Trophoblast cell (in vitro differentiated cells and primary cell): ENCODE measurements at places on chromosomes 6 and 20.

- DNase-seq = no peak
These were observed 23.9 kb upstream of the PXDC1 start for GRCh38 chr6:3775386-3775785.

DNA sequence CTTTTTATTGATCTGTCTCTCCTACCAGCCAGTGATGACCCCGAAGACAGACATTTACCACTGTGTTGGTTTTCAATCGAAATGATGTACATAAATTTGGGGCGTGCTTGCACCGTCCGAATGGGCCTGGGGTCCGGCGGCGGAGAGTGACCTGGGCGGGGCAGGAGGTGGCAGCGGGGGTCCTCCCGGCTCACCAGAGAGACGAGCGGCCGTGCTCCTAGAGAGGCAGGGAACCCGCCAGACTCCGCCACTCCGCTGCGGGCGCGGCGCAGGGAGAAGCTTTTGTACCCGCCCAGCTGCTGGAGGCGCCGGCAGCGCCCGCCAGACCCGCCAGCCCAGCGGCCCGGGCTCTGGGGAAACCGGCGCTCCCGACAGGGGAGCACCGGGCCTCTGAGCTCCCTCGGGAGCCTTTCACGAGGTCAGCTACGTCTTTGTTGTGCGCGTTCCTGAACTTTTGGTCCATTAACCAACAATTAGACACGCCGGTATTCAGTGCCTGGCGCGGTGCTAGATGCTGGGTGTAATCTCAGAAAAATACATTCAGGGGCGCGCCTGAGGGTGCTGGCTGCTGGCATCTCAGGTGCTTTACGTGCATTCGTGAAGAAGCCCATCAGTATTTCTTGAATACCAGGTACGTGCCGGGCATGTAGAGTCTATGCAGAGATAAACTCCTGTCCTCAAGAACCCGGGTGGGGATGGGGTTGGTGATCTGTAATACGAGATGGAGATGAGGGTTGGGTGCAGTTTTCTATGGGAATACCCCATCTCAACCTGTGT, at the start of gene PGBD1:
Gene PGBD1, plus strand, starts transcription at position 285 of the 777 bp plus-strand sequence. CDS start 2,242 bp downstream, outside the sequence.
- peak; percentile 74 for DNase-seq

- DNase-seq = no peak
These were observed 285.4 kb downstream of the CLIC5 start for GRCh38 chr6:45730232-45730631.

- DNase-seq = no peak
These were observed 106.3 kb downstream of the NKAIN2 start for GRCh38 chr6:123909989-123910388.

GRCh38 chr20:10492065-10492464, 57.0 kb downstream of the SLX4IP start:
- peak; percentile 49 for DNase-seq

DNA sequence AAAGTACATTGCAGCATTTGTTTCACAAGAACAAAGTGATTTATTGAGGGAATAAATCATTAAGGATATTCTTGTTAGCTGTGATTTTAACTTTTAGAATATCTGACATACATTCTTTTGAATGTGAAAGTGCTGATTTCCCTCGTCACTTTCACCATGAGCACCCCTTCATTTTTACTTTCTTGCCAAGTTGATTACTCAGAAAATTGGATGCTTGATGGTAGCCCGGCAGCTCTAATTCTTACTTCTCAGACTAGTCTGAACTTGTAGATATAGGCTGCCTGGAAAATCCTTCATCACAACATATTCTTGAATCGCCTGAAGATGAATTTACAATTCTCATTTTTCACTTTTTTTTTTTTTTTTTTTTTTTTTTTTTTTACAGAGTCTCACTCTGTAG, 147.1 kb upstream of the SMLR1 start:
- DNase-seq = no peak

- no peak for DNase-seq
These were observed 567.3 kb upstream of the BTBD3 start for GRCh38 chr20:11350126-11351005.

- no peak for DNase-seq
These were observed 110.1 kb downstream of the PREP start for GRCh38 chr6:105292689-105293339.

DNA sequence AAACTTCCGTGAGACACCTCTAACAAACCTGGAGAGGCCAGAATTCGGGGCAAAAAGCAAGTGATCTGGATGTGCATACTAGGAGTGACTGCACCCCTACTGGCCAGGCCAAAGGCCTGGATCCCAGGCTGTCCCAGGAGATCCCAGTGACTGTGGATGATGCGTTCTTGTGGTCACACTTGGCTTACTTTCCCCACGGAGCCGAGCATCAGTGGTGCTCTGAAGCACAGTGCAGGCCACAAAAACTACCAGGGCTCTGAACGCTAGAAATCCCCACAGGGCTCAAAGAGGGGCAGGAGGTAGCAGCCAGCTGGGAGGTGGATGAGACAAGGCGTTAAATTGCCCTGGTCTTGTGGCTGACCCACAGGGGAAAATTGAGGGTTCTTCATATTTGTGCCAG, 7.1 kb downstream of the TRIM26 start:
- no peak for DNase-seq

- no peak for DNase-seq
These were observed 48.0 kb upstream of the BHLHE23 start for GRCh38 chr20:63054681-63055240.

DNA sequence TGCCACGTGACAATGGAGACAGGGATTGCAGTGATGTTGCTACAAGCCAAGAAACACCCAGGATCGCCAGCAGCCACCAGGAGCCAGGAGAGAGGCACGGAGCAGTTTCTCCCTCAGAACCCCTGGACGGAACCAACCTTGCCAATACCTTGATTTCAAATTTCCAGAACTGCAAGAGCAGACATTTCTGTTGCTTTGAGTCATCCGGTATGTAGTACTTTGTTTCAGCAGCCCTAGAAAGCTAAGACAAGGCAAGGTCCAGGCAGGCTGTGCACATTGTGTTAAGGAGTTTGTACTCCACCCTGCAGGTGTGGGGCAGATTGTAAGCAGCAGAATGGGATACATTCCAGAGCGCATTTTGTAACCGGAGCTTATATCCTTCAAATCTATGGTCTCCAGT, 48.3 kb downstream of the TRERF1 start:
- DNase-seq = peak; percentile 57

GRCh38 chr6:139597771-139598755, 223.6 kb upstream of the CITED2 start:
- peak; percentile 85 for DNase-seq

- DNase-seq = no peak
These were observed 32.8 kb upstream of the ZNFX1 start for GRCh38 chr20:49310705-49311104.

DNA sequence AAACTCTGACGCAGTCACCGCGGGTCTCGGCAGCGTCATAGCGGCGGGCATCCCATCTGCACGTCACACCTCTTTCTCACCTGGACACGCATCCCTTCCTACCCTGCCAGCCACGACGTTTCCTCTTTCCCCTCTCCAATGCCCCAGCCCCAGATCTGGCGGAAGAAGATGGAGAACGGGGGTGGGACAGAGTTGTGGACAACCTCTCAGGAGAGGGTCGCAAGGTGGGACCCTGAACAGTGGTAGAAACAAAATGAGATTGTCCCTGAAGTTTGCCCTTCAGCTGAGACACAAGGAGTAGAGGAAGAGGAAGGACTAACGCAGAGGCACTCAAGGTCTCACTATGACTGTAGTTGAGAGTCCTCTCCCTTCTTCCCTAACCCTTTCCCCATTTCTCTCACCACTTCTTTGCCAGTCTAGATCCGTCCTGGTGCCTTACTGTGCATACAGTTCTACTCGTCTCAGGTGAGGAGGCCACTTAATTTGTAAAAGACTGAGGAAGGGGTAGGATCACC, 562 bp downstream of the TRIM39 start:
- DNase-seq = peak; percentile 4

- peak; percentile 43 for DNase-seq
These were observed 346.3 kb upstream of the SULF2 start for GRCh38 chr20:48131581-48131980.

- no peak for DNase-seq
These were observed 8.0 kb upstream of the RTF2 start for GRCh38 chr20:56460459-56460858.

GRCh38 chr6:36290668-36291620, 21.1 kb downstream of the PNPLA1 start:
- DNase-seq = peak; percentile 50

GRCh38 chr6:131107151-131107550, 28.1 kb upstream of the AKAP7 start:
- peak; percentile 2 for DNase-seq

GRCh38 chr6:30824698-30825097, 59.6 kb upstream of the DDR1 start:
- DNase-seq = no peak

DNA sequence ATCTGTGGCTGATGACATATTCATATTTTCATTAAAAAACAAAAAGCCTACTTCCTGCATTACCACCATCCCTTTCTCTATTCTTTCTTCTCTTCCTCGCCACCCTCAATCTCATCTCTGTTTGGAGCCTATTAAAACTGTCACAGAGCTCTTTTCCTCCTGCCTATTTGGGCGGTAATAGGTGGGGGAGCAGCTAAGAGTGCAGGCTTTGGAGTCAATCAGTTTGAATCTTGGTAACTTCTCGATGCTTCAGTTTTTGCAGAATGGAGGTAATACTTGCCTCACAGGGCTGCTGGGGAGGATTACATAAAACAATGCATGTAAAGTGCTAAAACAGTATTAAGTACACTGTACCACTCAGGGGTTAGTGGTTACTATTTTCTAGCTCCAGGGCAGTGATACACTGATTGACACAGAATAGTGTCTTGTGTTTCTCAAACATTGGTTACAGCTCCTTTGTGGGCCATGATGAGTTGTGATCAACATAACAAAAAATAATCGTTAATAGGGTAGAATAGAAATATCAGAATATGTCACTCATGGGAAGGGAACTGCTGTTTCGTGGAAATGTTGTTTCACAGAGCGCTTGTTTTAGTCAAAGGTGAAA, 14.0 kb downstream of the GCLC start:
- no peak for DNase-seq
